ENCODE measurements at places on chromosomes 4 and X. TPM values are rescaled to one million over a fixed set of nuclear protein-coding genes. Genes with fewer than 3 reads are reported as not detected.

SPARCL1 gene
- total RNA-seq, result 11.2 TPM

DNA sequence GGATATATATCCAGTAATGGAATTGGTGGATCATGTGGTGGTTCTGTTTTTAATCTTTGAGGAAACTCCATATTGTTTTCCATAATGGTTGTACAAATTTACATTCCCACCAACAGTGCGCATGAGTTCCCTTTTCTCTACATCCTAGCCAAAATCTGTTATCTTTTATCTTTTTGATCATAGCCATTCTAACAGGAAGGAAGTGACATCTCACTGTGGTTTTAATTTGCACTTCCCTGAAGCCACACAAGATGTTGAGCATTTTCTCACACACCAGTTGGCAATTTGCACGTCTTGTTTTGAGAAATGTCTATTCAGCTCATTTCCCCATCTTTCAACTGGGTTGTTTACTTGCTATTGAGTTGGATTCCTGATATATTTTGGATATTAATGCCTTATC, 194.9 kb downstream of the CBLL2 start:
- no peak for DNase-seq

DNA sequence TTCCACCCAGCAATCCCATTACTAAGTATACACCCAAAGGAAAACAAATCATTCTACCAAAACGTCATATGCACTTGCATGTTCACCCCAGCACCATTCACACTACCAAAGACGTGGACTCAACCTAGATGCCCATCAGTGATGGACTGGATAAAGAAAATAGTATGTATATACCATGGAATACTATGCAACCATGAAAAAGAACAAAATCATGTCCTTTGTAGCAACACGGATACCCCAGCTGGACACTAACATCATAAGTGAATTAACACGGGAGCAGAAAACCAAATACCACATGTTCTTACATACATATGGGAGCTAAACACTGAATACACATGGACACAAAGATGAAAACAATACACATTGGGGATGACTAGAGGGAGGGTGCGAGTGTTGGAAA, 309.1 kb upstream of the KLF3 start:
- DNase-seq, result no peak

DNA sequence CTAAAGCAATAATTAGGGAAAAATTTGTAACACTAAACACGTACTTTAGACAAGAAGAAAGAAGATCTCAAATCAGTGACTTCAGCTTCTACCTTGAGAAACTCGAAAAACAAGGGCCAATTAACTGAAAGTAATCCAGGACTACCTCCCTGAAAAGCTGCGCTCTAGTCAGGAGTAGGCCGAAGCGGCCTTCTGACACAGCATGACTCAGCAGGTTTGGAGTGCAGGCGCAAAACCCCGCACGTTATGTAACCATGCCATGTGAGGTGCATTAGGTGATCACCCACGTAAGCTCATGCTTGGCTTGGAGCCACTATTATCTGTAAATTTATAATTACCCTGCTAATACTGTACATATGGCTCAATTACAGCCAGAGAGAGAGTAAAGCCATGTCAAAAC, 52.8 kb upstream of the CCDC149 start:
- DNase-seq, result no peak

MAGED2 gene
- 57.2 TPM for total RNA-seq

- peak; percentile 16 for DNase-seq
Measured at GRCh38 chrX:132957211-132958090, 978 bp downstream of the HS6ST2 start.

DNA sequence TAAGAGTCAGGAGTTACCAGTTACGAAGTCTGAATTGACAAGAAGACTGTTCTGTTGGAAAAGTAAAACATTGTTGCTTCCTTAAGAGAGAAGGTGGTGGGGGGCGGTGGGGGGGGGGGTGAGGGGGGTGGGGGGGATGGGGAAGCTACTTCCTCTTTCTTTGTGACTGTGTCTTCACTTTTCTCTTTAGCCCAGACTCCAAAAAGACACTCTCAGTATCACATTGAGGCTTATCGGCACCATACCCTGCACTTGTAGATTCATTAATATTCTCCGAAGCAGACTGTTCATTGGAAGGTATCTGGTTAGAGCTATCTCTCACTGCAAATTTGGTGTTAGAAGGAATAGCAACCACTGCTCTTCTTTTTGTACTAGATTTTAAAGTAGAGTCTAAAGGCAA, 94.5 kb upstream of the IL13RA1 start:
- DNase-seq, result no peak

- no peak for DNase-seq
Measured at GRCh38 chrX:116277351-116278225, 107.0 kb downstream of the AGTR2 start.

DNA sequence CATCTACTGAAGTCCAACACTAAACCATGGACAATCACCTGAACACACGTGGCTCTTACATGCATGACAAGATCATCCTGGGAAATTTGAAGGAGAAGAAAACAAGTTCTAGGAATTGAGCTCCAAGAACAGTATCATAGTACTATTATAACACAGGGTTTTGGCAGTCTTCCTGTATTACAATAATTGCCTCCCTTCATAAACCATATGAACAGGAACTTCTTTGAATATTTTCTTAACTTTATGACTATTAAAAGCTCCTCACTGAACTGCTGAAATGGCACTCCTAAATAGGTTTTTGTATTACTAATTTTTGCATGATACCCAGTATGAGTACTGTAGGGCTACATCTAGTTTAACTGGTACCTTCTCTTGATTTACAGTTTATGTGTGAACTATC, 130.0 kb downstream of the ZAR1 start:
- DNase-seq, result no peak

- DNase-seq, result no peak
Measured at GRCh38 chr4:40401631-40402030, 66.5 kb downstream of the CHRNA9 start.

- DNase-seq, result peak; percentile 92
Measured at GRCh38 chrX:85003655-85004244, at the start of gene APOOL. TSS of gene APOOL (plus strand) at chrX:85003877. CDS start at chrX:85003913, 36 bp downstream.

GRCh38 chrX:9845578-9845952, 59.3 kb downstream of the SHROOM2 start:
- no peak for DNase-seq

WDR17 gene
- total RNA-seq, result 0.49 TPM

DNA sequence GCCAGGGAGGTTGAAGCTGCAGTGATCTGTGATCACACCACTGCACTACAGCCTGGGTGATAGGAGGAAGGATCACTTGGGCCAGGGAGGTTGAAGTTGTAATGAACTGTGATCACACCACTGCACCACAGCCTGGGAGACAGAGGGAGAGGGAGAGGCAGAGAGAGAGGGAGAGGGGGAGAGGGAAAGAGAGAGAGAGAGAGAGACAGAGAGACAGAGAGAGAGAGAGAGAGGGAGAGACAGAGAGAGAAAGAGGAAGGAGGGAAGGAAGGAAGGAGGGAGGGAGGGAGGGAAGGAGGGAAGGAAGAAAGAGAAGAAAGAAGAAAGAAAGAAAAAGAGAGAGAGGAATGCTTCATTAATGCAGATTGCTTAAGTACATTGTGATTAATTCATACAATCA, 15.2 kb upstream of the MAP9 start:
- no peak for DNase-seq

- no peak for DNase-seq
Measured at GRCh38 chr4:168847771-168848502, 162.1 kb downstream of the CBR4 start.

- no peak for DNase-seq
Measured at GRCh38 chr4:84237008-84237407, 262.1 kb downstream of the NKX6-1 start.

- DNase-seq, result no peak
Measured at GRCh38 chr4:20773144-20773997, 73.1 kb downstream of the PACRGL start.

DNA sequence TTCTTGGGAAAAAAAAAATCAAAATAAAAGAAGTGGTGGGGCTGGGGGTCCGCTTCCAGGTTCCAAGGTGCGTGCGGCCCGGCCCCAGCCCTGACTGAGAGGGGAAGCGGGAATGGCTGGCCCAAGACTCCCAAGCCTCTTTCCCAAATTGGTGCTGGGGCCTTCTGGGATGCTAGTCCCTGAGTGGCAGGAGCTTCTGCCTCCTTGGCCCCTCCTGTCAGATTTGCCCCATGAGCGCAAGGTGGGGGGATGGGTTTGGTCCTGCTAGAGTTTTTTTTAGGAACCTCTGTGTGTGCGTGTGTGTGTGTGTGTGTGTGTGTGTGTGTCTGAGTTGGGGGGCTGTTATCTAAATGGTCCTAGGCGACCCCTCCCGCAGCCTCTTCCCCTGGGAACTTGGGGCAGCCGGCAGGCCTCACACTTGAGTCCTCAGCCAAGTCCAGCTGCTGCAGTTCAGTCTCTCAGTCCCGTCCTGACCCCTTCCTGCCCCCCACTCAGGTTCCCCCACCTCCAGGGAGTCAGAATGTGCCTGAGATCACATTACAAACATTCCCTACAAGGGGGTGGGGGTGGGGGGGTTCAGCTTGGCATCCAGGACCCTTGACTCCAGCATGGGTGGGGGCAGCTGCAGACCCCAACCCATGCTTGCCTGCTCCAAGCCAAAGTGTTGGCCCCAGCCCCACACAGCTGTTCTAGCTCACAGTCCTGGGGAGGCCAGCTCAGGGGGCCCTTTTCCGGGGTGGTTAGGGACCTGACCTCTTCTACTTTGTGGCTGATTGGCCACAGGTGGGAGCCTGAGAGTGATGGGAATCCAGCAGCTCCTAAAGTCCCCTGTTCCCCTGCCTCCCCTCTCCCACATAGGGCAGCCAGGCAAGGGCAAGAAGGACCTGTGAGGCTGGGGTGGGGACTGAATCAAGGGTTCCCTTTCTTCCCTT, 4.0 kb downstream of the EFNB1 start:
- DNase-seq, result no peak

LRBA gene
- total RNA-seq, result 26.0 TPM

FAM184B gene
- not detected for total RNA-seq

SYN1 gene
- 0.22 TPM for total RNA-seq

DNA sequence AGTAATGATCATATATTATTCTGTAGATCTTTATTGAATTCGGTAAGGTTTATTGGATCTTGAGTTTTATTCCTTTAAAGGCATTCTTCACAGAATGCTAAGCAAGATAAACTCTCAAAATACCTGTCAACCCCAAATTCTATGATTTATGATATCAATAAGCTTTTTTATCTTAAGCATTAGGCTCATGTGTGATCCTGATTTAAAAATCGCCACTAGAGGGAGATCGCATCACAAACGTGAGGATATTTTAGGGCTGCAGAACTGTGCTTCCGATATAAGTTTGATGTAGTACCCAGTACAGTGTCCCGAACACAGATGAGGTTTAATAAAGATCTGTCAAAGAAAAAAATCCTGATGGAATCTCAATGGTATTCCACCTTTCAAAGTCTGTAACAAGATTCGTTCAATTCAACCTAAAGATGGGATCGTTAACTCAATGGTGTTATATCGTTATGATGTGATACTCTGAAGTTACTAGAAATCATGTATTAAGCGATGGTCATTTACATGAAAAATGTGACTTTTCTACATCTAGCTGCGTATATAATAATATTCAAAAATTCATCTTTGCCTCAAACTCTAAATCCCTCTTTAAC, 169.0 kb downstream of the CORIN start:
- DNase-seq, result no peak

GRCh38 chr4:7618361-7618760, 183.6 kb upstream of the PSAPL1 start:
- no peak for DNase-seq

- no peak for DNase-seq
Measured at GRCh38 chr4:155569960-155570515, 96.6 kb upstream of the GUCY1A1 start.

DNA sequence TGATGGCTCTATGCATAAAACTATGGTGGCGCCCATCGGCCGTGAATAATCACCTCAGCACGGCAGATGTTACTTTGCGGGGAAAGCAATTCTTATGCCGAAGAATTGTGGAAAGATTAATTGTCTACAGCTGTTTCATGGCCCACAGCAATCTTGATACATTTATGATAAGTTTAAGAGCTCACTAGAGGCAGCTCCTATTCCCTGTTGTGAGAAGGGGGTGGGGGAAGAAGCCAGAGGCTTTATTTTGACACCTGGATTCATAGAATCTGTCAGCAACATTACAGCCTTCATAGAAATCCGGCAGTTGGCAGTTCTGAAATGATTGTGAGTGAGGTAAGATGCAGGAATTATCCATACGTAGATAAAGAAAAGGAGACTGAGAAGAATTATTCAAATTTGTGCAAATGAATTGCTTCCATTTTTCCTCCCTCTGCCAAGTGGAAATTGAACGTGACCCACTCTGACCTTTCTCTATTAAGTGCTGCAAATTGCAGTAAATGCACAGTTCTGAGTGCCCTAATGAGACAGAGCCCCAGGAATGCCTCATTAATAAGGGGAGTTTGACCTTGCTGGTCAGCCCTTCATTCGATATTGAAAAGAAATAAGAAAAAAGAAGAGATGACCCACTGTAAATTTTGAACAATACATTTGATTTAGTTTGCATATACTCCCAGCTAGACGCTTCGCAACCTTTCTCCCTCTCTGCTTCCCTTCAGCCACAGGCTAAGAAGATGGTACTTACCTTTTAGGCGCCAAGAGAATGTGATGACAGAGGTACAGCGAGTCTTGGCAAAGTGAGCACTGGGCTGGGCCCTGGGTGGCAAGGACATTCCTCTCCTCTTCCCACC, 188.8 kb downstream of the GPAT3 start:
- no peak for DNase-seq

- DNase-seq, result no peak
Measured at GRCh38 chr4:145566768-145567167, 52.4 kb upstream of the MMAA start.

DNA sequence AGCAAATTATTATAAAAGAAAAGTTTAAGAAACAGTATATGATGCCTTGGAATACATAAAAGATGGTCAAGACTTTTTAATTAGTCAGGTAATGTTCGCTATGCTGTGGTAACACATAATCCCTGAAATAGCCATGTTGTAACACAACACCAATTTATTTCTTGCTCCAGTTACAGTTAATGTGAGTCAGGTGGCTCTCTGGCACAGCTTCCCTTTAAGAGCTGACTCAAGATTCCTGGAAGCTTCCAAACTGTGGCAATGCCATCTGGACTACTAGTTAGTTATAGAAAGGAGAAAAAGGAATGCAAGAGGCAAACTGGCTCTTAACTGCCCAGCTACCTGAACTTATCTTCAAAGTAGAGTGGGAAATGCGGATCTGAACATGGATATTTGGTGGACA, 210.5 kb downstream of the CHM start:
- no peak for DNase-seq

DOK7 gene
- 1.9 TPM for total RNA-seq

DNA sequence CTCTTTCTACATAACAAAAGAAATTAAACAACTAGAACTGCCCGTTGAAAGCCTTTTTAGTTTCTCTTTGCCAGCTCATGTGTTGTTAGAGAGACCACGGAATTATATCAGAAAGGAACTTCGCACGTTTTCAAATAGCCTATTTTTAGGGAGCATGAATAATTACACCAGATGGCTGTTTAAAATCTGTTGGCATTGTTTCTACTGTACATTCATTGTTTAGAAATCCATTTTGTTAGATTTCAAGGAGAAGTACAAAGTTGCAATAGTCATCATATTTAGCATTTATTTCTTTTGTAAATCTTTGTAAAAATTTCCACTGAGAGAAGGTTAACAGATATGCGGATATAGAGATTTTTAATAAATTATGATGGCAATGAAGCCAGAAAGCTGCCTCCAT, 403.0 kb upstream of the HS3ST1 start:
- no peak for DNase-seq

GRCh38 chr4:139582044-139582443, 26.0 kb upstream of the SETD7 start:
- no peak for DNase-seq

GRCh38 chrX:39536211-39536610, 561.5 kb downstream of the BCOR start:
- no peak for DNase-seq

- DNase-seq, result no peak
Measured at GRCh38 chr4:114398410-114398809, 200.2 kb upstream of the UGT8 start.

FGA gene
- 19,455 TPM for total RNA-seq

AKAP14 gene
- total RNA-seq, result not detected

IL2 gene
- not detected for total RNA-seq
